Stimulated activated CD4-positive, alpha-beta T cell treated with anti-CD3 and anti-CD28 coated beads, TNF-alpha, amount 100 ng/mL, for 24 hours (primary cell): ENCODE measurements at places on chromosomes 3 and 15.

- no peak for DNase-seq
Measured at GRCh38 chr15:57082054-57082728, 163.7 kb downstream of the TCF12 start.

GRCh38 chr15:75779504-75779903 lies 63.7 kb upstream of the UBE2Q2 start:
- DNase-seq = no peak

DNA sequence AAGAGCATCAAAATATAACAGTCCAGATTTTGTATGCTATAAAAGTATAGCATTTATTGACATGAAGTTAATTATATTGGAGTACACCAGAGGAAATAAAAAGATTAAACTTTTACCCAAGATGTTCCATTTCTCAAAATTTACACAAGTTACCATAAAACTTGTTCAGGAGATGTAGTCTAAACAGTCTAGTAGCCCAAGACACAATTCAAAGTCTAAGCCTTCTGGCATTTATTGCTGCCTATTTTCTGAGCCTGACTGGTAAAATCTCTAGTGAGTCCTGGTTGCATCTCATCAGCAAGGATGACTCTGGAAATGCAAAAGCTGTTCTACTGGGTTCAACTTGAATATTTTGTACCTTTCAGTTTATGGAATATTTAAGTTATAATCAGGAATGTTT lies 468.7 kb downstream of the PDCD6IP start:
- no peak for DNase-seq

GRCh38 chr3:78970656-78971055 lies 797.1 kb downstream of the ROBO1 start:
- no peak for DNase-seq

GRCh38 chr3:98596541-98597500 lies 3.4 kb upstream of the CPOX start:
- DNase-seq = no peak

DNA sequence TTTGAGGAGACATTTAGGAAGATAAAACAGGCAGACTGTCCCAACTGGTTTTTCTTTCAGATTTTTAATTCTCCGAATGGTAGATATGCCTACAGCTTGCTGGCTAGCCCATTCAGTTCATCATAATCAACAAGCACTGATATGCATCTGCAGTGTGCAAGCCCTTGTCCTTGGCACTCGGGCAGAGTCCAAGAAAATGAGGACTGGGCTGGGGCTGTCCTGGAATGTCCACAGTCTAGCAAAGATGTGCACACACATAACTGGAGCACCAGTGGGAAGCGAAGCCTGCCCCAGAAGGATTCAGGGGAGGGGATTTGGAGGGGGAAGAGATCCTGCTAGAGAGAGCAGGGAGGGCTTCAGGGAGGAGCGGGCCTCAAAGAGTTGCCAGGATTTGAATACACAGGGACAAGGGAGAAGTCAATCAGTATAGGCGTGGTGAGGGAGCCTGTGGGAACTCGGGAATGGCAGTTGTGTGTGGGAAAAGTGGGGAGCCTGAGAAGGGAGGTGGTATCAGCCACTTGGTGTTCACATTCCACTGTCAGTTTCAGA lies 8.7 kb downstream of the FAH start:
- no peak for DNase-seq

- DNase-seq = no peak
Measured at GRCh38 chr3:129820587-129820986, 72.9 kb downstream of the TMCC1 start.

- DNase-seq = no peak
Measured at GRCh38 chr3:161163297-161163696, 57.8 kb upstream of the NMD3 start.

DNA sequence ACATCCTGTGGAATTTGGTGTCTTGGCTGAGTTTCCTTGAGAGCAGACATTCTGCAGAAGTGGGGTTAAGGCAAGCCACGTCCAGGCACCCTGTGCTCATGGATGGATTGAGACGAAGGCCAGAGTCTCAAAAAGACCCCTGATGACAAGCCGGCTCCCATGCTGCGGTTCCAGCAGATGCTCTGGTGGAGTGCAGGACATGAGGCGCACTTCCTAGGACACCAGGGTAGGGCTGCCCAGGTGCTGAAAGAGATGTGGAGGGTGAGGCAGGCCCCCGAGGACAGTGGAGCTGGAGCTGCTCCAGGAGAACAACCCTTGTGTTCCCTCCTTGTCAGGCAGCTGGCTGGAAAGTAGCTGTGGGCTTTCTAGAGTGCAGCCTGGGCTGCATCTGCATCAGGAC lies 81.0 kb downstream of the ASB7 start:
- no peak for DNase-seq
